ENCODE measurements at places on chromosomes 16 and 17.

GRCh38 chr16:67248401-67249177 is at the start of gene SLC9A5:
SLC9A5 (plus strand) TSS chr16:67248979; CDS start chr16:67249015, 36 bp downstream.
- DNase-seq = peak; percentile 62

DNA sequence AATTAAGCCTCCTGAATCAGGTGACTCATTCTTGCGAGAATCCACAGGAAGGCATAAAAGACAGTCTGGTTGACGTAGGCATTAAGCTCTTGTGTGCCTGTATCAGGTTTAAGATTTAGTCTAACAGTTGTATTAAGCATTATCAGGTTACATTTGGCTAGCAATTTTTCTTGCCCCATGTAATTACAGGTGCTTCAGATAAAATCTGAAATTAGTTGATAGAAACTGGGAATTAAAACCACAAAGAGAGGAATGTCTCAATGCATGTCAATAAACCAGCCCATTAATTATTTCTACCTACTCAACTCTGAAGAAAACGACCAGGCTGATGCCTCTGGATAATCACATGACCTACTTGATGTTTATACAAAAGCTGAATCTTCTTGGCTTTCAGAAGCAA is 217.2 kb downstream of the CA10 start:
- no peak for DNase-seq

- DNase-seq = no peak
Measured at GRCh38 chr17:76678330-76678729, 32.4 kb downstream of the MXRA7 start.

- no peak for DNase-seq
Measured at GRCh38 chr16:66043326-66043725, 323.2 kb upstream of the CDH5 start.

DNA sequence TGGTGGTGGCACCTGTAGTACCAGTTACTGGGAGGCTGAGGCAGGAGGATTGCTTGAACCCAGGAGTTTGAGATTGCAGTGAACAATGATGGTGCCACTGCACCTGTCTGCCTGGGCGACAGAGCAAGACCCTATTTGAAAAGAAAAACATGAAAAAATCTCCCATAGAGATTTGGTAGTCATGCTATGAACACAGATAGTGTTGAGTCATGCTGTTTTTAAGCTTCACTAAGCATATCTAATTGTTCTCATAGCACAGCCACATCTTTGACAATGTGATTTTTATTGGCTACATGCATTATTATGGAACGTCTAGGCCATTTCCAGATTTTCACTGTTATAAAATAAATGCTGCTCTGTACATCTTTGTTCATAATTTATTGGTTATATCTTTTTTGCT is 6.0 kb downstream of the IL34 start:
- no peak for DNase-seq

DNA sequence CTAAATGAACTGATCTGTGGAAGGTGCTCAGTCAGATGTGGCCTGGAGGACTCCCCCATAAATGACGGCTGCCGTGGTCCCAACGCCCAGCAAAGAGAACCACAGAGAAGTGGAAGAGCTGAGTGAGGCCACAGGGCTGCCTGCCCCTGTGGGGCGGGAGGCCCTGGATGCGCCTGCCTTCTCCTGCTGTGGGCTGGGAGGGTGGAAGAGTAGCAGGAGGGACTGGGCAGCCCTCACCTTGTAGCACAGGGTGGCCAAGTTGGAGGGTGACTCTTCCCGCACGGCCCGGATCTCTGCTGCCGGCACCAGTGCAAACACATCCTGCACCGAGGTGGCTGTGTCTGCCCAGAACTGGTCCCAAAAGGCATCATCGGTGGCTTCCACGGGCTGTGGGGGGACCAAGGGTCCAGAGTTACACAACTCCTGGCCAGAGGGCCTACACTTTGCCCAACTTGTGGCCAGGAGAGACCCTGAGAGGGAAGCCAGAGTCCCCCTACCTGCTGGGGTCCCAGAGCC is 8.3 kb downstream of the HID1 start:
- DNase-seq = no peak

GRCh38 chr16:1221628-1222552 is 3.2 kb downstream of the TPSG1 start:
- no peak for DNase-seq

- DNase-seq = no peak
Measured at GRCh38 chr17:43840814-43841213, 6.2 kb upstream of the CD300LG start.

- DNase-seq = peak; percentile 77
Measured at GRCh38 chr17:46770818-46771560, 47.5 kb downstream of the WNT3 start.

DNA sequence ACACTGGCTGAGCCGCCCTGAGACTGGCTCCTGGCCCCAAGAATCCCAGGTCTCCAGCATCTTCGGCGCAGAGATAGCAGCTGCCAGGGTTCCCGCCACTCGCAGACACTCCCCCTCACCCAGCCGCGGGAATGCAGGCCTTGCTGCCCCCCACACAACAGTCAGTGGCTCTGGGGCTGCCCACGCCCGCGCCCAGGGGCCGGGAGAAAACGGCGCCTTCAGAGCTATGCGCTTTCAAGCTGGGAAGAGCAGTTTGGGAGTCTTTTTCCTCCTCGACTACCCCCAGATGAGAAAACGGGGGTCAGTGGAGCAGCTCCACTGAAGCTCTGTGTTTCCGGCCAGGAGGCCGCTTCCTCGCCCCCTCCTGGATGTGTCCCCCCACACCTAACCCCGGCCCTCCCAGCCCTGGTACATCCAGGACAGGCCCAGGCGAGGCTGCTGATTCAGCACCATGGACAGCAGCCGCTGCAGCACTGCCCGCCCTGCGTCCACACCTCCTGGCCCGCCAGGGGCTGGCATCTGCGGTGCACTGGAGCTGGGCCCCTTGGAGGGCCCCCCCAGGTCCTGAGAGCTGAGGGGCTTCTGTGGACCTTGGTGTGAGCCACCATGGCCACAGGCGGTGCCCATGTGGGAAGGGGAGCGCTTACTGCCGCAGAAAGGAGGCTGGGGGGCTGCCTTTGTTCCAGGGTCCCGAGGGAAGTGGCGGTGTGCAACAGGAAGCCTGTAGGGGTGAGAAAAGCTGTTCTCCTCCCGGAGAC is 35.7 kb downstream of the CACNA1H start:
- peak; percentile 81 for DNase-seq

DNA sequence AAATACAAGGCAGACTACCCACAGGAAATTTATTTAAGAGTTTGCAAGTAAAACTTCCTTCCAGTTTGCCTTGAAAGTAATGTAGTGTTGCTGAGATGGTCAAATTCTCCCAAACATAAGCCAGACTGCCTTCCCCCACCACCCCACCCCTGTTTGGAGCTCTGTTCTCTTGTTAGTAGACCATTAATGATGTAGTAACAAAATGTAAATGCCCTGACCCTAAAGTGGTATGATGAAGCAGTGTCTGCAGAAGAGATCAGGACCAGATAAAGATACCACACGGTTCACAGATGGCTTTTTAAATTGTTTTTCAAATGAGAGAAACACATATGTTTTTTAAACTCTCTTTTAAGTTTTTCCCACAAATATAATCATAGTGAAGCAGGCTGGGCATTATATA is 136.4 kb upstream of the TMEM97 start:
- DNase-seq = no peak

DNA sequence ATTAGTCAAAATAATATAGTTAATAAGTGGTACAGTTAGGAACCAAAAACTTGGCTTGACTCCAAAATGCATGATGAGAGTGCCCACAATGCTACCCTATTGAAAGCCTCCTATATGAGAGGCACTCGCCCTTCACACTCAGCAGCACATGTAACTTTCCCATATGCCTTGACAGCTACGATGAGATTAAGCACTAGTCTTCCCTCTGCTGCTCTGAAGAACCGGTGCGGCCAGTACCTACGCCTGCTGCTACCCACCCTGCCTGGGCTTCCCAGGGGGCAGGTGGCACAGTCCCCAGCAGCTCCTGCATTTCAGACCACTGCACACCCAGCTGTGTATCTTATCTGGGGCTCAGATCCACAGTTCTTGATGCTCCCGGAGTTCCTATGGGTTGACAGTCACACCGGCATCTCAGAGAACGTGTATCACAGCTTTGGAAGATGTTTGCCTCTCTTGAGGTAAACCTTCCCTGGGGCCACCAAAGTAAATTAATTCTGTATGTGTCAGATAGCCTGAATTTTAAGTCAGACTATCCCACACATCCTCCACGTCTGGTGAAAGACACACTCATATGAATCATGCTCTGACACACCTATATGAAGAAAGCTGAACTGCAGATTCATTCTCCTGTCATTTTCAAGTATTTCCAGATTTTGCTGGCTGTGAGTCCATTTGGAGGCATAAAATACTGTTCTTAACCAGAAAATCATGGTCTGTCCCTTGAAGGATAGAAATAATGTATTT is 77.8 kb downstream of the MYH10 start:
- DNase-seq = no peak

DNA sequence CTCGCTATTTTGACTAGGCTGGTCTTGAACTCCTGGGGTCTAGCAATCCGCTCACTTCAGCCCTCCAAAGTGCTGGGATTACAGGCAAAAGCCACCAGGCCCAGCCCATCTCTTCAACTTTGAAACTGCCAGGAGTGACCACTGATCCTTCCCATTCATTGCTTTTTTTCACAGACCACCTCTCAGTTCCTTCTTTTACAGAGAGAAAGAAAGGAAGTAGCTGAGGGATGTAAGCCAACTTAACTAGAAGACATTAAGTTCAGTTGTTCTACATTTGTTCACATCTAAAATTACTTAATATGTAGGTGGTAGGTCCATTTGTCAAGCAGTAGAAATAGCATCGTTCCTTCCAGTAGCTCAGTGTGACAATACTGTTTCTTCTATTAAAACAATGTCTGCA is 219.8 kb downstream of the STX8 start:
- DNase-seq = no peak

DNA sequence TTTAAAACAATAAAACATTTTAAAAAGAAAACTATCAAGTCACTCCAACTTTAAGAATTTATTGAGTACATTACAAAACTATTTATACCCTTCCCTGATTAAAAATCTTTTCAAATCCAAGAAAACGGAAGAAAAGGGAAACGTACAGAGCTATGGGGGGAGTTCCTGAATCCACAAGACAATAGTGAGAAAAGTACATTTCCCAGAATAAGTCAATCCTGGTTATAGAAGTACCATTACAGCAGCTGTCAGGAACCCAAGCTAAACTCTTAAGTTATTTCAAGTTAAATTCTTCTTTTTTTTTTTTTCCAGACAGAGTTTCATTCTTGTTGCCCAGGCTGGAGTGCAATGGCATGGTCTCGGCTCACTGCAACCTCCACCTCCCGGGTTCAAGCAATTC is 45.7 kb downstream of the SPOP start:
- no peak for DNase-seq

- DNase-seq = no peak
Measured at GRCh38 chr16:21989751-21990150, 11.2 kb downstream of the PDZD9 start.

DNA sequence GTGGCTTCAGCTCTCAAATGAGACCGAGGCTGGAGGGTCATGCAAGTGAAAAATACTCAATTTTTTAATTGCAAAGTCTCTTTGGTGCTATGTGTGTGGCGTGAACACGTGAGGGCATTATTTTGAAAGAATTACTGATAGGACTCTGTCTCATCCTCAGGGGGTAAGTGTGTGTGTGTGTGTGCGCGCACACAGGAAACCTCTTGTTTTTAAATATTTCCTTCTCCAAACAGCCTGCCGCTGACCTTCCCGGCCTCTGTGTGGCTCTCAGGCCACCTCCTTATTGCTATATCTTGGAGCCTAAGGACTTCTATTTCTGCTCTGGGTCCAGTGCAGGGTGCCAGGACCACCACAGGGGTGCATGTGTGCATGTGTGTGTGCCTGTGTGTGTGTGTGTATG is 99.7 kb downstream of the CMIP start:
- DNase-seq = no peak

GRCh38 chr16:57525761-57526160 is 10.6 kb downstream of the CCDC102A start:
- DNase-seq = no peak

- DNase-seq = no peak
Measured at GRCh38 chr17:79337053-79337452, 262.4 kb downstream of the ENGASE start.

GRCh38 chr17:54408731-54409130 is 491.9 kb upstream of the TOM1L1 start:
- no peak for DNase-seq

DNA sequence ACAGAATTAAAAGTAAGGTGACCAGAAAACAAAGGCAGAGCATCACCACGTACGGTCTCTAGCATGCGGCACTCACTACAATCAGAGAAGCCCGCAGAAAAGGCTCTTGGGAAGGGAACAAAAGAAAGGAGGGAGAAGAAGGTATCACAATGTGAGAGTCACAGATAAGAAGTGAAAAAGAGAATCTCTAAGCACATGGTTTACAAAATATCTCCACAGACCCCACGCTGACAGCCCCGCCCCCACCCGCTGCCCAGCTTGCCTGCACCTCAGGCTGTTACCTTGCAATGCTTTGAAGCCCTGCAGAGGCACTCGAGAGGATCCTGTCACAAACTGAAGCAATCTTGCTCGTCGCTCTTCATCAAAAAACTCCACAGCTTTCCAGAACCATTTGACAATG is 40.5 kb downstream of the CEP95 start:
- no peak for DNase-seq

DNA sequence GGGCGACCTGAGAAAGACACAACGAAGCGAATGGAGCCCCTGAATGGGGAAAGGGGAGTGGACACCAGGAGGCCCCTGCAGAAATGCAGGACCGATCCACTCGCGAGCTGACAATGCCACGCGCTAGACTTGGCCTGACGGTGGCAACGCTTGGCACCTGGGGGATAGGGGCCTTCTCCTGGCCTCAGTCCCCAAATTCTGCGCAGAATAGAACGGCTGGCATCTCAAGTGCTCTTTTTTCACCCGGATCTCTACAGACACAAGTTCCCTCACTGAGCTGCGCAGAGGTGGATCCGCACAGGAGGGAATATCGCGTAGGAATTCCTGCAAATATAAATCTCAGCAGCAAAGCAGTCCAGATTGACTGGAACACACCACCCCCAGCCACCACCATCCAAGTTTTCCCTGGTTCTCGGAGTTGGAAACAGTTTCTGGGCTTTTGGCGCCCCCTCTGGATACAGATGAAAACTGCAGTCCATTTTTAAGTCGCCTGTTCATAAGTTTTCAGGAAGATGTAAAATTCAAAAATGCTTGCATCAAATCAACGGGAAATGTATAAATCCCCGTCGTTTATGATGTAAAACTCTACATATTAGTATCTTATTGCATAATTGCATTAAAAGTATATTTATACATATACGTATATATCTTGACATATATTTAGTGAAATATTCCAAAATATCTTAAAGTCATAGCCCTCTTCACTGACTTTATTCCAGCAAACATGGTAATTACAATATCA is 2.3 kb upstream of the SOX9 start:
- DNase-seq = peak; percentile 79

GRCh38 chr16:53958341-53958880 is 254.5 kb downstream of the FTO start:
- no peak for DNase-seq

All from AG08396 (cell line).